ENCODE measurements at places on chromosomes 3 and 15. TPM values are rescaled to one million over a fixed set of nuclear protein-coding genes. Genes with fewer than 3 reads are reported as not detected.
A peak's percentile ranks its signal among the peaks of the same experiment; 100 is the strongest.

GPR15 gene
- not detected for total RNA-seq

- DNase-seq: no peak
Measured at GRCh38 chr3:183131186-183131725, 31.3 kb downstream of the LAMP3 start.

DNA sequence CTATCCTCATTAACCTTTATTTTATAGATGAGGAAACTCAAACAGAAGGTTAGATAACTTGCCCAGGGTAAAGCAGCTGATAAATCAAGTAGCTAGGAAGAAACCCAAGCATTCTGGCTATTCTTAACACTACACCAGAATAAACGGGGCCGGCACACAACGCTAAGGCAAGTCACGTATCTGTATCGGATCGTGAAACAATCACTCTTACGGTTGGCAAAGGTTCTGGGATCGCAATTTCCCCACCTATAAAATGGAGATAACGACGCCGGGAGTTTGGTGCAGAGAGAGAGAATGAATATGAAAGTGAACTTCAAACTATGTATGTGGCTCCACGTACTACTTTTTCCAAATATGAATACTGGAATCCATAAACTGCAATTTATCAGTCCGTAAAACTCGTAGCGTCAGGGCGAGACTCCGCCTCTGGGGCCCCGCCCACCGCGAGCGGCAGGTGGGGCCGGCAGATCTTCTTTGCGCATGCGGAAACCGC lies 252 bp upstream of the ARMC8 start:
- DNase-seq: peak; percentile 92

DNA sequence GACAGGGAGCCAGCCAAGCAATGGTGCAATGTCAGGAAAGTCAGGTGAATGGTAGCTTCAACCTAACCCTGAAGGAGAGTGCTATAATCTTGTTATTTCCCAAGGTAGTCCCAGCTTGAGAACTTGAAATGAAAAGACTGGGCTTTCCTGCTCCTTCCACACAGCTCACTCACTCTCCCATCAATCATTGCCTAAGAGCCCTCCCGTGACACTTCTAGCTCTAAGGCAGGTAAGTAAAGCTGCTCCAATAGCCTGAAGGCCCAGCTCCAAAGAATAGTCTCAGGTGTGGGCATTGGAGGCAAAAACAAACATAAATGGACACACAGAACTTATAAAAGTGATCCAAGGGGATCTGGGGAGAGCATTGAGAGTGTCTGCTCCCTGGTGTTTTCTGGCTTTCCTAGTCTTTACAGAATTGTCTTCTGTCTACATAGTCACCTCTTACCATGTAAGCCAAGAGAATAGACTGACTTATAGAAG lies 63.1 kb upstream of the TBC1D5 start:
- DNase-seq: no peak

DNA sequence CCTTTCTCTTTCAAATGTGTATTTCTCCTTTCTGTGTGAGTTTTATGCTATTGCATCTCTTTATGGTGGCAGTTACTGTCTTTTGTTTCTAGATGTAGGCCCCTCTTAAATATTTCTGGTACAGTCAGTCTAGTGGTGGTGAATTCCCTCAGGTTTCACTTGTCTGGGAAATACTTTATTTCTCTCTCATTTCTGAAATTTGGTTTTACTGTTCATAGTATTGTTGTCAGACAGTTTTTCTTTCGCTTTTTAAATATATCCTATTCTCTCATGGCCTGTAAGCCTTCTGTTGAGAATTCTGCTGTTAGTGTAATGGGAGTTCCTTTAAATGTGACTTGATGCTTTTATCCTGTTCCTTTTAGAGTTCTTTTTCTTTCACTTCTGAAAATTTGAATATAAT lies 874.0 kb downstream of the PLOD2 start:
- no peak for DNase-seq

DNA sequence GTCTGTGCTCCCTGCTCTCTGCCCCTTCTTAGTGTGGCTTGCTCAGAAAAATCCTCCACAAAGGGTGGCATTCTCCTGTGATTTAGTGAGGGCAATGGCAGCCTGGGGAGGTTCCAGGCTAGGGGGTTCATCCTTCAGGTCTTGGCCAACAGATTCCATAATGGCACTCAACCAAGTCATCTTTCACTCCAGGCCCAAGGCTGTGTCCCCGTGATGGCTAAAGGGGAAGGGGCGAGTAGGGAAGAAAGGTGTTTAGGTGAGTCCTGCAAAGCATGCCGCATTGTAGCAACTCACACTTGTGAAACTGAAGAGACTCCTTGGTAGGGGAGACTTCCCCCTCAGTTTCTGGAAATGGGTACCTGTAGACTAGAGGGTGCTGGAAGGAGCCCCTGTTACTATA lies 105.6 kb downstream of the THSD4 start:
- DNase-seq: no peak

GOLGA8O gene
- total RNA-seq: not detected

ATP13A4 gene
- not detected for total RNA-seq

SOX14 gene
- not detected for total RNA-seq

AHSG gene
- total RNA-seq: 0.32 TPM

GPR149 gene
- total RNA-seq: not detected

RARRES1 gene
- total RNA-seq: not detected

DNA sequence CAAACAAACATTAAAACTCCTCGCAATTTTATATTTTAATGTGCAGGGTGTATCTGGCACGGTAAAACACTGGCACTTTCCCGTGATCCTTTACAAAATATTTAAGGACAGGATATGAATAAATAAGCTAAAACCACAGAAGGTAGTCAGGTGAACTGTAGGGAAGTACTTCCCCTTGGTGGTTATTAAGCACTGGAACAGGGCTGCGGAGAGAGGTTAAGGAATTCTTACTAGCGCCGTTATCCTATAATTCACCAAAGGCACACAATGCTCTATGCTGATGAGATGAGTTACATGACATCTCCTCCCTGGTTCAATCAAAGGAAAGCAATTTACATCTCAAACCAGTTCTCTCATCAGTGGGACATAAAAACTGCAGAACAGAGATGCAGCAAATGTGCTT lies 289.8 kb downstream of the ZBTB20 start:
- no peak for DNase-seq

- no peak for DNase-seq
Measured at GRCh38 chr3:177538750-177539730, 341.8 kb upstream of the TBL1XR1 start.

DNA sequence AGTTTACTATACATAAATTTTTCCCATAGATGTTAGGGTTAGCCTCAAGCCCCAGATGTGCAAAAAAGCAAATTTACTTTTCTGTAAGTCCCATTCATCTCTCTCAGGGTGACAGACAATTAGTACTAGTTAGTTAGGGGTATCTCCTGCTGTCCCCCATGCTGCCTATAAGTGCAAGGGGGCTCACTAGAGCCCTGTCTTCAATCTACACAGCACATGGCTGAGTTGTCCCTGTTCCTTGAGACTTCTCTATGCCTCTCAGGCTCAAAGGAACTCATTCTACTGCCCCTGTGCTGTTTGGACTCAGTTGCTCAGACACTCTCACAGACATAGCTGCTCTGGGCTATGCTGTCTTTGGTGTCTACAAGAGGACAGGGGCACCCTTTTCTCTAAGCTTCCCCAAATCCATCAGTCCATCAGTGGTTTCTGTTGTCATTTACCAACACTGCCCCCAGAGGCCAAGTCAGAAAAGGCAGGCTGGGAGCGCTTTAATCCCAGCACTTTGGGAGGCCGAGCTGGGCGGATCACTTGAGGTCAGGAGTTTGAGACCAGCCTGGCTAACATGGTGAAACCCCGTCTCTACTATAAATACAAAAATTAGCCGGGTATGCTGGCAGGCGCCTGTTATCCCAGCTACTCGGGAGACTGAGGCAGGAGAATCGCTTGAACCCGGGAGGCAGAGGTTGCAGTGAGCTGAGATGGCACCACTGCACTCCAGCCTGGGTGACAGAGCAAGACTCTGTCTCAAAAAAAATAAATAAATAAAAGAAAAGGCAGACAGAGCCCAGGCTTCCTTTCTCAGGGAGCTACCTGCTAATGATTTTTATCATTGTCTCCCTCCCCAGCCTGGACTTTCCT lies 31.4 kb upstream of the PRTG start:
- DNase-seq: peak; percentile 41

- no peak for DNase-seq
Measured at GRCh38 chr3:37856381-37856780, 5.3 kb upstream of the CTDSPL start.

GRCh38 chr3:16183601-16184270 lies 9.3 kb downstream of the GALNT15 start:
- DNase-seq: peak; percentile 89

IQCH gene
- total RNA-seq: 3.5 TPM

OIP5 gene
- 37.5 TPM for total RNA-seq

GRCh38 chr15:98794211-98794610 lies 145.9 kb downstream of the IGF1R start:
- DNase-seq: no peak

LYZL4 gene
- total RNA-seq: not detected

DNA sequence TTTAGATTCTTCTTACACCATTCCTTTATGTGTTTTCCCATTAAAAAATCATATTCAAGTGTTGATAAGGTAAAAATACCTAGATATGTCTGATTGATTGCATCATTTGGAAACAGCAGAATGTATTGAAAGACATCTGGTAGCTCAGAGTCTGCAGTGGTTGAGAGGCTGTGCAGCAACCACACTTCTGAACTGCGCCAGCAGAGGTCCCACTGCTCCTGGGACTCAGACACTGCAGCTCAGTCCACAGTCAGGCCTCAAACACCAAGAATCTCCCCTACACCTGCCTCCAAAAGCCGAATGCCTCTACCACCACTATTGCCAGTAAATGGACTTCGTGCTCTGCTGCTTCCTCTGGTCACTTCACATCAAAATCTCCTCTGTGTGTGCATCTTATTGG lies 176.9 kb upstream of the LMCD1 start:
- DNase-seq: peak; percentile 43

CCR4 gene
- not detected for total RNA-seq

- DNase-seq: no peak
Measured at GRCh38 chr15:63803106-63803886, 30.5 kb downstream of the HERC1 start.

GRCh38 chr3:49831341-49831740 lies 17.6 kb upstream of the UBA7 start:
- DNase-seq: no peak

ACP3 gene
- total RNA-seq: not detected

- DNase-seq: peak; percentile 62
Measured at GRCh38 chr3:69385723-69386555, at the start of gene FRMD4B. Gene FRMD4B (minus strand): TSS chr3:69386088. CDS start chr3:69385989, 99 bp downstream.

- no peak for DNase-seq
Measured at GRCh38 chr3:152452318-152452717, 183.6 kb downstream of the MBNL1 start.

NAALADL2 gene
- 0.63 TPM for total RNA-seq
